ENCODE measurements at places on chromosomes 4 and X. TPM values are rescaled to one million over a fixed set of nuclear protein-coding genes. Genes with fewer than 3 reads are reported as not detected.

Gene ENPEP
- 0.61 TPM for total RNA-seq

GRCh38 chrX:139811942-139812629 lies 104.1 kb upstream of the MCF2 start:
- no peak for DNase-seq

DNA sequence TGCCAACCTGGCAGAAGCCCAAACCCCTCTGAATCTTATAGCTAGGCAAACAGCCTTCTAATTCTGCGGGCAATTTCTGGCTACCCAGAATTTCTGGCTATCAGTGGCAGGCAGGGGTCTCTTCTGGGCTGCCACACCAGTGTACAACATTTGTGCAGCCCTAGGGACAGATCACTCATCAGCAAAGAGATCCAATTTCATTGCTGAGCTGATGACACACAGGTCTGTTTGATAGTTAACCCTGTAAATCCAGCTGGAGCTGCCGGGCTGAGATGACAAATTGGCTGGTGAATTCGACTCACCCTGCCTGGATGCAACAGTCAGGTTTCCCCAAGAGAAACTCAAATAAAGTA lies 2.4 kb downstream of the MID1 start:
- DNase-seq = no peak

Gene SPANXB1
- not detected for total RNA-seq

All from H1 (cell line).